SK-N-SH treated with all-trans-retinoic acid at 6 μM for 48 hours (cell line): ENCODE measurements at places on chromosomes 16 and 17.

DNA sequence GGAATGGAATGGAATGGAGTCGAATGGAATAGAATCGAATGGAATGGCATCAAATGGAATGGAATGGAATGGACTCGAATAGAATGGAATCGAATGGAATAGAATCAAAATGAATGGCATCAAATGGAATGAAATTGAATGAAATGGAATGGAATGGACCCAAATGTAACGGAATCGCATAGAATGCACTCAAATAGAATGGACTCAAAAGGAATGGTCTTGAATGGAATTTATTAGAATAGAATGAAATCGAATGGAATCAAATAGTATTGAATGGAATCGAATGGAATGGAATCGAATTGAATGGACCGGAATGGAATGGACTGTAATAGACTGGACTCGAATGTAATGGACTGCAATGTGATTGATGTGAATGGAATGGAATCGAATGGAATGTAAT, 501.4 kb upstream of the WSB1 start:
- no peak for ATAC-seq

- ATAC-seq, result peak; percentile 86
Measured at GRCh38 chr16:28321700-28322411, 29.5 kb downstream of the SBK1 start.

GRCh38 chr16:85990861-85991301, 91.9 kb downstream of the IRF8 start:
- no peak for ATAC-seq

DNA sequence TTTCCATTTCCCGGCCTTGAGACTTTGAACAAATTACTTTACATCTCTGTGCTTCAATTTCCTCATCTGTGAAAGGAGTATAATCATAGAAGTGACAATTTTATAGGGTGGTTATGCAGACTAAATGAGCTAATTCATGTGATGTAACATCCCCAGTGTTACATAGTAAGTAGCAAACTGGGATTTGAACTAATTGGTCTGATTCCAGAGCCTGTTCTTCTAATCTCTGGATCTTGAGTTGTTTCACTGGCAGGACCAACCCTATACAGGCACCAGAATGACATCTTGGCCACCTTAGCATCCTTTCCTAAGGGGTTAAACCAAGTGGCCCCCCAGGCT, 77.7 kb downstream of the AATF start:
- ATAC-seq, result no peak

DNA sequence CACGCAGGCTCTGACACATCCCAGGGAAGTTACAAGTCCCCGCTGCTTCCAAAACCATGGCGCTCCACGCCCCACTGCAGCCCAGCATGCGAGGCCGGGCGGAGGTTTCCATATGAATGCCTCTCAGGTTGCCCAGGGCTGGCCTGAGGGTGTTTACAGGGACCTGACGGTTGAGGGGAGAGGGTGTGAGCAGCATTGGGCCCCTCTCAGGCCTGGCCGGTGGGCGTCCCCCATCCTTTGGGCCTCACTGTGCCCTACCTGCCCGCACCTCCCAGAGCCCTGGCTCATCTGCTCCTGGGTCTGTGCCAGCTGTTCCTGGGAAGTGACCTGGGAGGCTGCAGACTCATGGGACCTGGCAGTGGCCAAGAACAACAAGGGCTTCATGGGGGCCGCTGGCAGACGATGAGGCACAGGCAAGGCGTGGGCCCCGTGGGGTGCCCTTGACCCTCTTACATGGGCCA, 173.5 kb downstream of the C16orf95 start:
- ATAC-seq, result no peak

DNA sequence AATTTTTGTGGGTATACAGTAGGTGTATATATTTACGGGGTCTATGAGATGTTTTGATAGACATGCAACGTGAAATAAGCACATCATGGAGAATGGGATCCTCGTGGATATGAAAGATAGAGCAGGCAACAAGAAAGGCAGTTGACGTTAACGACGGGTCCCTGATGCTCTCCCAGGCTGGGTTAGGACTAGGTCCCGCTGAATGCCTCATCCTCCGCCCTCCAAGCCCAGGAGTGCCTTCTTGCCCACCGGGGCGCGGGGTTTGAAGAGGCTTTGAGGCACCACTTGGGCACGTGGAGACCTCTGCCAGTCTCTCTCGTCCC, 9.5 kb upstream of the ZFP90 start:
- ATAC-seq, result peak; percentile 53

DNA sequence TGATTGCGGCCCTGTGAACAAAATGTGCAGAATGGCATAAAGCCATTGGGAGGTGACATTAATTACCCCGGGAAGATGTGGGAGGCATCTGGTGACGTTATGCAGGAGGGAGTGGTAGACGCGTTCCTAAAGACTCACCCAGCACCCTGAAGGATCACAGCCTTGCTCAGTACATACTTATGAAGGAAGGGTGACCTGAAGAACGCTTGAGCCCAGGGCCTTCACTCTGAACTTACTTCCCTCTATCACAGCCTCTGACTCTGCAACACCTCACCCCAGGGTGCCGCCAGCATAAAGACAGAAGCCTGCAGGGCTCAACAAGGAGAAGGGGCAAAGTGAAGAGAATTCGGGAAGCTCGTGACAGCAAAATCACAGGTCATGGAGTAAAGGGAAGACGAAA, 9.4 kb downstream of the MFSD6L start:
- no peak for ATAC-seq

DNA sequence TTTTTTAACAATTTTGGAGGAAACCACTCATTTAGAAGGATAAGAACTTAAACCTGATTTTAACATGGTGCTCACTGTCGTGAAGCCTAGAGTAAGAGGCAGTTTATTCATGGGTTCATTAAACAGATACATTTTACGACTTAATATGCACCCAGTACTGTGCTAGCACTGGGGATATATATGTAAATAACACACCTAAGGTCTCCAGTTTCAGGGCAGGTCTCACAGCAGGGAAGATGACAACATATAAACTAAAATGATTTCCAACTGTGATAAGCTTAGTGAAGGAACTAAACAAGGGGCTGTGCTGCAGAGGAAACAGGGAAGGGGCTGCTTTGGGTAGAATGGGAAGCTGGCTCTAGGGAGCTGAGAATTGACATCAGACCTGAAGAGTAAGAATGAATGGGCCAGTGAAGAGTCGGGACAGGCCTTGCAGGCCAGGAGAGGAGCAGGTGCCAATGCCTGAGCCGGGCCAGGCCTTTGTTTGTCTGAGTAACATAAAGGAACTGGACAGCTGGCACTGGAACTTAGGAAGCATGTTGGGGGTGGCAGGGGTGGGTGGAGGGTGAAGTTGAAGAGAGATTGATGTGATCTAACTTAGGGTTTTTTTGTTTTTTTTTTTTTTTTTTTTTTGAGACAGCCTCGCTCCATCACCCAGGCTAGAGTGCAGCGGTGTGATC, 12.1 kb downstream of the NT5M start:
- no peak for ATAC-seq

GRCh38 chr17:37096071-37096470, 147.3 kb downstream of the AATF start:
- no peak for ATAC-seq

DNA sequence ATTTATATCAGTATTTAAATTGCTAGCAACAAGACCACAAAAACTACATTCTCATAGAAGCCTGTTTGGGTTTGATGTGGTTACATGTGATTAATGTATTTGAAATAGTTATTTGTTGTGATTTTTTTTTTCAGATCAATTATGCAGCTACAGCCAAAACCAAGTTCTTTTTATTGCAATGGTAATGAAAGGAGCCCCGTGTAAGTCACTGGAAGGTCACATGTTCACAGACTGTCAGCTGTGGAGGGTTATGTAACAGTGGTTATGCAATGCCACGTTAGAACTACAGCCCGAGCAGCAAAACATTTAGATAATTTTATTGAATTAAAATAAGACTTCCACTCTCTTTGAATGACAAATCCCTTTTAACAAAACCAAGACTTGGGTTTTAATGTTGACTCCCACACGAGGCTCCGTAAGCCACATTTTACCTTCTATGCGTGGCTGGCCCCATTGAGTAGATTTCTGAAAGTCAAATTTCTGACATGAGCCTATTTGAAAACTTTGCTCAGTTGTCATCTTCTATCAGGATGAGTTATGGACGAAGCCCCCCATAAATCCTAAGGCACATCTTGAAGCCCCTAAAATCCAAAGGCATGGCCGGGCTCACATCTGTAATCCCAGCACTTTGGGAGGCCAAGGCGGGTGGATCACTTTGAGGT, 41.8 kb upstream of the SEC14L1 start:
- ATAC-seq, result peak; percentile 41; the same call in 2 of the 3 replicates

DNA sequence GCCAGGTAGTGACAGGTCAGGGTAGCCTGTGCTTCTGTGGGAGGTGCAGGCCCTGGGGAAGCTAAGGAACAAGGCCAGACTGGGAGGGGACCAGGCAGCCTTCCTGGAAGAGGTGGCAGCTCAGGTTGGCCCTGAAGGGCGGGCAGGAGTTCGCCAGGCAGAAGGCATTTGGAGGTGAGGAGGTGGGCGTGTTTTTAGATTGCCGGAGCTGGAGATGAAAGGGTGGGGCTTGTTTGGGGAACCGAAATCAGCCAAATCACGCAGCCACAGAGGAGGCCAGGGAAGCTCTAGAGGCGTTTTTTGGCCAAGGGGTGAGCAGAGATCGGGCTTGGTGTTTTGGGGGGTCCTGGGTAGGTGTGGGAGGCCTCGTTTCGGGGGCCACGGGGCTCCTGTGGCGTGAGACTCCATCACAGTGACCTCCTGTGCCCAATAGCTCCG, 7.6 kb downstream of the ADCY7 start:
- ATAC-seq, result no peak

DNA sequence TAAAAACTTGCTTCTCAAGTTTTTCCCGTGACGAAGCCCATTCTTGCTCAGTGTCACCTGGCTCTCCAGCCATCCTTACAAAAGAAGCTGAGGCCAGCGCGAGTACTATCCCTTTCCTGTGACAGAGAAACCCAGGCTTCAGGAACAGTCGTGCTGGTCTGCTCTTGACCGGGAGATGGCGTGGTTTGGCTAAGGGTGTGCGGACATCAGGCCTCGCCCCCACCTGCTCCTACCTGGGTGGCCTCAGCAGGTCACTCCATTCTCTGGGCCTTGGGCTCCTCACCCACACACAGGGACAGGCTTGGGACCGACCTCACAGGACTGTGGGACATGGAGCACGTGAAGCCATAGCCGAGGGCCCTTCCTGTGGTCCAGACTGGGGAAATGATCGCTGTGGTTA, 75.2 kb upstream of the CIBAR2 start:
- ATAC-seq, result no peak

GRCh38 chr16:87828071-87828906, 41.0 kb downstream of the SLC7A5 start:
- no peak for ATAC-seq

DNA sequence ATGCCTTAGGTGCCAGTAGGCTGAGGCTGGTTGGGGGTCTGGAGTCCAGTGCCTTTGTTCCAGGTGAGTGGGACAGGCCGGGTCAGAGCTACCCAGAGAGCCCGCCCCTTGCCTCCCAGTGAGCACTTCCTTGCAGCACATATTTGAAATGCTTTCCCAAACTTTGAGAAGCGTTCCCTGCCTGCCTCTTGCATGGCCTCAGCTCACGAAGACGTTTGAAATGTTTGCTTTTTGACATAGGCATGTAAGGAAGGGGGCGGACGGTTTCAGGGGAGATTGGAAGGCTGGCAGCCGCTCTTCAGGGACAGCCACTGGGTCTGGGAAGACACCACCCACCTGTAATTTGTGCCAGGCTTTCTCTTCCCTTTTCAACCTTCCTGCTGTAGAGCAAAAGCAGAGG, 5.1 kb upstream of the FOXL1 start:
- no peak for ATAC-seq

- ATAC-seq, result no peak
Measured at GRCh38 chr17:79645777-79646088, 34.9 kb upstream of the RBFOX3 start.

DNA sequence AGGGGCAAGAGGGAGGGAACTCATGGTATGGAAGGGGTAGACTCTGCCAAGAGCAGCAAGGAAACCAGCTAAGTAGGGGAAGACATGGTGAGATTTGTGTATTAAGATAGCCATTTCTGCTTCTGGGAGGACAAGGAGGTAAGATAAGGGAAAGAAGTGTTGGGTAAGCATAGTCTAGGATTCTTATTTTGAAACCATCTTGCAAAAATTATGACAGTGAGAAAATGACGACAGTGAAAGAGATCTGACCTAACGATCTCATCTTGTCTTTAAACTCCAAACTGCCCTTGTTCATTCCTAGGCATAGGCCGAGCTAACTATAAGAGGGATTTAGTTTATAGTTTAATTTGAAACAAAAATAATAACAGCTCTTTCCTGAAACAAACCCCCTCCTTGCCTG, 5.6 kb upstream of the RBL2 start:
- no peak for ATAC-seq

DNA sequence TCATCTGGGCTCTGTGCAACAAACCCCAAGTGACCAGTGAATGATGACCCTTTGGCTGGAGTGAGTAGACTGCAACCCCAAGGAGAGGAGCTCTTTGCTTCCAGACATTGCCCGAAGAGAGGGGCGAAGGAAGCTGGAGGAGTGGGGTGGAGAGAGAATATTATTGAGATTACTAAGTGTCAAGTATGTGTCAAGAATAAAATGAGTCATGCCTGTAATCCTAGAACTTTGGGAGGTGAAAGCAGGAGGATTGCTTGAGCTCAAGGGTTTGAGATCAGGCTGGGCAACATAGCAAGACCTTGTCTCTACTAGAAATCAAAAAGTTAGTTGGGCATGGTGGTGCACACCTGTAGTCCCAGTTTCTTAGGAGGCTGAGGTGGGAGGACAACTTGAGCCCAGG, 142.0 kb upstream of the CCL2 start:
- ATAC-seq, result no peak

- ATAC-seq, result no peak
Measured at GRCh38 chr16:49049191-49049590, 232.4 kb downstream of the CBLN1 start.

DNA sequence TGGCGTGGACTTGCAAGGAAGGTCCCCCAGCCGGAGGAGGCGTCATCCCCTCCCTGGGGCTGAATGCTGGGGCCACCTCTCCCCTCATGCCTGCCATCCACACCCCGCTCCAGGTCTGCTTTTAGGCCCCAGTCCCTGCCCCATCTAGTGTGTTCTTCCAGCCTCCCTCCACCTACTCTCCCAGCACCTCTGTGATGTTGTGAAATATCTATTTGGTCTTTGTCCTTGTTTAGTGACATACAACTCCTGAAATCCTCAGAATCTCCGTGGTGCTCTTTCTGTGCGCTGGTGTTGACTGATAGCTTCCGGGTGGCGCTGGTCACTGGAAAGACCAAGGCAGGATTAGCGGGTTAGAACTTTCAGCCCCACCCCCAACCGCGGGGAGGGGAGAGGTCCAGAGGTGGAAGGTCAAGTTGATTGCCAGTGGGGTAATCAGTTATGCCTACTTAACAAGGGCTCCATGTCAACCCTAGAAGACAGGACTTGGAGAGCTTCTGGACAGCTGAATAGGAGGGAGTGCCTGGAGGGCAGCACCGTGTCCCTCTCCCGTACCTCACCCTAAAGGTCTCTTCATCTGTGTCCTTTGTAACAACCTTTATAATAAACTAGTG, 10.1 kb downstream of the TBC1D24 start:
- ATAC-seq, result no peak

GRCh38 chr17:52027081-52027480, 131.4 kb downstream of the CA10 start:
- ATAC-seq, result no peak

GRCh38 chr17:40348562-40349476, 15.7 kb downstream of the GJD3 start:
- peak; percentile 13; the same call in 2 of the 3 replicates for ATAC-seq
